ENCODE measurements at places on chromosomes 11 and 22.

DNA sequence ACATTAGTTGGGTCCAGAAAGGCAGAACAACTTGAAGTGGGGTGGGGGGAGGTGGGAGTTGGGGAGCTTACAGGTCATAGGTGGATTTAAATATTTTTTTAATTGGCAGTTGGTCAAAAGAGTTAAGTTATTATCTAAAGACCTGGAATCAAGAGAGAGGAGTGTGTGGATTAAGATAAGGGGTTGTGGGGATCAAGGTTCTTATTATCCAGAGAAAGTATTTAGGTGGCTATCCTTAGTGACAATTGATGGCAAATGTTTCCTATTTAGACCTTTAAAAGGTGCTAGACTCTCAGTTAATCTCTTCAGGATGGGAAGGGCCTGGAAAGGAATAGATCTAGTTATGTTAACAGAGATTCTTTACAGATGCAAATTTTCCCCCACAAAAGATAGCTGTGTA is 120.7 kb upstream of the OR9Q1 start:
- no peak for DNase-seq

- DNase-seq: no peak
Measured at GRCh38 chr11:132439711-132440255, 1069.4 kb downstream of the NTM start.

DNA sequence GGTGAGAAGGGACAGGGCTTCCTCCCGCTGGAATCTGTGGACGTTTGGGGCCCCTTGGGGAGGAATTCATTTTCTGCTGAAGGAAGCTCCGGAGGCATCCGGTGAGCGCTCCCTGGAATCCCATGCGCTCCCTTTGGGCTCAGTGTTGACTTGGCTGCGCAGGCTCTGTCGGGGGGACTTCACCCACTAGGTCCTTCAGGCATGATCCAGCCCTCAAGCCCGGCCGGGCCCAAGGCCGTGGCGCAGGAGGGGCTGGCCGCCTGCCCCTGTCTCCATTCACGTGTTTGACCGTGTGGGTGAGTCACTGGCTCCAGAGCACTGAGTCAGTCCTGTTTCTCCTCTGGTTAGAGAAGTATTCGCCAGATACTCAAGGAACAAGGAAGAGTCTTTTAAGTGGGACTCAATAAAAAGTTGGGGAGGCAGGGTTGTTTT is 1.4 kb downstream of the CTTN start:
- DNase-seq: no peak

DNA sequence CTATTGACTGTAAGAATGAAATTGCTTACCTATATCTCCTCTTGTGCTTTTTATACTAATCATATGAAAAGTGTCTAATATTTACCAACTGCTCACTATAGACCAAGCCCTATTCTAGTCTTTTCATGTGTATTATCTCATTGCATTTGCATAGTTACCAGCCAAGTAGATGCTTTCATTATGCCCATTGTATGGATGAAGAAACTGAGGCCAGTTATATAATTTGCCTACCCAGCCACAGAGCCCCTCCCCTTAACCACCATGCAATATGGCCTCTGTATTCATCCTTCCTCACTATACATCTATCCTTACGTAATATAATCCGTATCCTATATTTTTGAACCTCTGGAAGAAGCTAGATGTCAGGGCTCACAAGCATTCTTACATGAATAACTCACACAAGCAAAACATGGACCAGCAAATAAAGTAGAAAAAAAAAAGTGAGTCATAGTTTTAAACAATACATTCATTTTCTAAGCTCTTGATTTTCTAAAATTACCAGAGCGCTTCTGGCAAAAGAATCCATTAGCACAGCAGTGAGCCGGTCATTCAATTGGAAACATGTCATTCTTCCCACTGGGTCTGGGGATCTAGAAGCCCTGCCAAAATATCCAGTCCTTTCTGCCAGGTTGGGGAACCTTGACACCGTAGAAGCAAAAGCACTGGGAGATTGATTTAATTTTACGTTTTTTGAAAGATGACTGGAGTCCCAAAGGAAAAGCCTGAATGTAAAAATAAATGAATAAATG is 80.0 kb downstream of the C11orf91 start:
- no peak for DNase-seq

- no peak for DNase-seq
Measured at GRCh38 chr11:27875831-27876775, 175.8 kb upstream of the BDNF start.

DNA sequence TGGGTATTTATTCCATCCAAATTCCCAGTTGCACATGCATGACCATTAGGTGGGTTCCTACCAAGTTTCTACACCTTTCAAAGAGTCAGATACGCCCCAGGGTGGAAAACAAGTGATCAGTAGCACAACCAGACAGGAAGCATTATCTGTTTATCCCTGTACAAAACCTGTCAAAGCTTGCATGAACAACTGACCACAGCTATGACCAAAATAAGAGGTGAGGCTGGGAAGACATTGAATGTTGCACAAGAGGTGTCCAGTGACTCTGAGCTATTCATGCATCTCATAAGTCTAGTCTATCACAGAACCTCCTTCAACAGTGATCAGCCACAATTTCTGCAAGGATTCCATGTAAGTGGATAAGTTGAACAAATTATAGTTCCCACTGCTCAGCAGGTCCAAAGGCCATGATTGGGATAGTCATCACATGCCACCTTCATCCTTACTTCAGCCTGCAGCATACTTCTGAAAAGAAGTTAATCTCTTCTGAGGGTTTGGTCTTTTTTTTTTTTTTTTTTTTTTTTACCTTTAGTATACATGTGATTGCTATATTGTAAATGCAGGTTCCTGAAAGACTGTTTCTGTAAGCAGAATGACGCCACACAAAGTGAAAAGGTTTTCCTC is 28.0 kb upstream of the TMEM45B start:
- no peak for DNase-seq
